ENCODE measurements at places on chromosomes 5 and 9.

DNA sequence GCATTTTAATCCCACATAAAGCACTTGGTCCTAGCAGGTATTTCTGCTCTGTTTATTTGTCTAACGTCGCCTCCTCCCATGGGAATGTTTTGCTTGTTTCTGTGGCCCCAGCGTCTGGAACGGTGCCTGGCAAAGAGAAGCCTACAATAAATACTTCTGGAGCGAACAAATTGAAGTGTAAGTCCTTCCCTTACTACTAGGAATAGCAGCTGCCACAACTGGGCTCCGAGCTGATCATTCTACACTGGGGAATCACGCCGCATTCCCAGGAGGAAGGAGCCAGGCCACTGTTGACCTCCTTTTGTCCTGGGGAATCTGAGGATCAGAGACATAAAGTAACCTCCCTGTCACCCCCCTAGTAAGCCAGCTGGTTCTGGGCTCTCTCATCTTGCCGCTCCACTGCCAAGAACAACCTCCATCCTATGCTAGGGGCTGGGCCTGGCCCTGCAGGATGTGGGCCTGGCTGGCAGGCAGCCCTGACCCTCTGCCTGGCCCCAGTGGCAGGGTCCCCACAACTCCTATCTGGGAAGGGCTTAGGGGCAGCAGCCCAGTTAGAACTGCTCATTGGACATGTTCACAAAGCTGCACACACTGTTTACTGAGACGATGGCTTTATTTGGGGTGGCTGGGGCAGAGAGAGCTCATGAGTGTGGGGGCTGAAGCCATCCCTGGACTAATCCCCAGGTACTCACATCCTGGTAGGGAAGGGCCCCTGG is 82.8 kb downstream of the GTF3C4 start:
- no peak for DNase-seq

- no peak for DNase-seq
Measured at GRCh38 chr5:71828291-71829040, 109.4 kb downstream of the CARTPT start.

- DNase-seq, result no peak
Measured at GRCh38 chr5:74643111-74643562, 2.6 kb upstream of the ENC1 start.

DNA sequence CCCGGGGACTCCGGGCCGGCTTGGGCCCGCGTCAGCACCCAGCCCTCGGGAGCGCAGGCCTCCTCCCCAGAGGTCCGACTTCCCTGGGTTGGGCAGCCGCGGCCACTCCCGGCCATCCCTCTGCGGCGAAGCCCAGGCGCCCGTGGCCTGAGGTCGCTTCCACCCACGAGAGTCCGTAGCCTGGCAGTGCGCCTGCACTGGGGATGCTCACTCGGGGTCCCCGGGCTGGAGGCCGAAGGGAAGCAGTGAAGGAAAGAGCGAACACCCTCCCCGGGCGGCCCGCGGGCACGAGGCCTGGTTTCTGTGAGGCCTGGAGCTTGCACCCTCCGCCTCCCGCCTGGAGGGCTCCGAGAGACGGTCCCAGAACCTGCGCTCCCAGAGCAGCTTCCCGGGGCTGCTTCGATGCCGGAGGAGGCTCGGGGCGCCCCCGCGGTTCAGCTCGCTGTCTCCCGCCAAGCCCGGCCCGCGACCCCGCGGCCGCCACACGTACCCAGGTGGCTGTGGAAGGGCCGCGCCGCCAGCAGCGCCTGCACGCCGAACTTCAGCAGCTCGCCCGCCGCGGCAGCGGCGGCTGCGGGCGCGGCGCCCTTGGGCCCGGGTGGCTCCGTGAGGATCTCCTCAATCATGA is 607 bp downstream of the BARX1 start:
- no peak for DNase-seq

- DNase-seq, result no peak
Measured at GRCh38 chr5:17411436-17412402, 86.3 kb upstream of the TAF11L2 start.

DNA sequence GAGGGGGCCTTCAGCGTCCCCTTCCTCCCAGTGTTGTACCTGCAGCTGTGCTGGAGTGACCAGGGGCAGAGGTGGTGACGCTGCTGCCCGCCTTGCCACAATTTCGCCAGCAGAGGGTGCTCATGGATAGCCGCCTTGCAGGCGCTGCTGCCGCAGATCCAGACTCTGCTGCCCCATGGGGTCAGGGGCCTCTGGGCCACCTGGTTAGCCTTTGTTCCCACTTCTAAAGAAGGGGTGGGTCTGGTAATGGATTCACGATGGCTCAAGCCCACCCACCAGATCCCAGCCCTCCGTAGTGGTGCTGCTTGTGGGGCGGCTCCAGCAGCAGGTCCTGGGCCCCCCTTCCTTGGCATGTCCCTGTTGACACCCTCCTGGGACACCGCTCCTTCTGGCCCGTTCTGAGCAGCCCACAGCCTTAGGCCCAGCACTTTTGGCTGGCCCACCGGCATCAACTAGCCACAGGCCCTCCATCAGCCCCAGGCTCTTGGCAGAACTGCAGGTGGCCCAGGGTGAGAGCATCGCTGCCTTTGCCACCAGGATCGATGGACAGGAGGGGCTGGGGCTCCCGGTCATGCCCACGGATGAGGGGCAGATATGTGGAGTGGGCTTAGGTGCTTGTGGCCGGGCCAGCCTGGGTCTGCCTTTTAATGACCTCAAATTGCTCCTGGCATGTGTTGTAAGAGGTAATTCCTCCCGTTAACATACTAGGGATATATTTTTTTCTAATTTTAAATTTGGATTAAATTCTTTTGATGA is 57.2 kb downstream of the COL5A1 start:
- peak; percentile 47 for DNase-seq

GRCh38 chr9:83665580-83666200 is 42.1 kb downstream of the UBQLN1 start:
- no peak for DNase-seq

- no peak for DNase-seq
Measured at GRCh38 chr5:171599411-171599810, 180.0 kb downstream of the FGF18 start.

DNA sequence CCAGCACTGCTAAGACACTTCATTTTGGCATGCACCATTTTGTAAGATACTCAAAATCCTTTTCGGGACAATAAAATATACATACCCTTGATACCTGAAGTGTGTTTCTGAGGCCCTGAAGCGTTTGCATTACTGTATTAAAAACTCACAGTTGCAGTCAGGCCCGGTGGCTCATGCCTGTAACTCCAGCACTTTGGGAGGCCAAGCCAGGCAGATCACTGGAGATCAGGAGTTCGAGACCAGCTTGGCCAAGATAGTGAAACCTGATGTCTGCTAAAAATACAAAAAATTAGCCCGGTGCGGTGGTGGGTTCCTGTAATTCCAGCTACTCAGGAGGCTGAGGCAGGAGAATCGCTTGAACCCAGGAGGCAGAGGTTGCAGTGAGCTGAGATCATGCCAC is 2.5 kb upstream of the EIF4EBP3 start:
- DNase-seq, result no peak

- no peak for DNase-seq
Measured at GRCh38 chr5:170357955-170358444, 31.2 kb downstream of the KCNMB1 start.

DNA sequence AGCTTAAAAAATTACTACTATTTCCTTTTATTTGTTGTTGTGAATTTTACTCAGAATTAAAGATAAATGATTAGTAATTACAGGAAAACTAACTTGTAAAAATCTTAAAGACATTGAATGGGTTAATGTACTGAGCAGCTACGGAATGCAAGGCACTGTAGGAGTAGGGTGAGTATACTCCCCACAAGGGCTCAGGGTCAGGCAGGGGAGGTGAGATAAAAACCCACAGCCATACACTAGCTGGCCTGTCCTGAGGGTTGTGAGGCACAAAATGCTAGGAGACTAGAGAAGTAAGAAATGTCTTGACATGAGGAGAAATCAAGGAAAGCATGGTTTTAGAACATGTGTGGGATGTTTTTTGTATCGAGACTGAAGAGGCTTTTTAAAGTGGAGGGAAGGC is 13.4 kb downstream of the ZBED3 start:
- no peak for DNase-seq

GRCh38 chr5:8826508-8826907 is 719.4 kb downstream of the SEMA5A start:
- no peak for DNase-seq

- no peak for DNase-seq
Measured at GRCh38 chr5:66863243-66864170, 267.3 kb downstream of the MAST4 start.
